Right atrium auricular region (tissue), 2 donors: ENCODE measurements at places on chromosomes 11 and 22. TPM values are rescaled to one million over a fixed set of nuclear protein-coding genes. Genes with fewer than 3 reads are reported as not detected.

Gene C11orf65
- 2.7 TPM for total RNA-seq

Gene APOL5
- total RNA-seq = not detected

Gene PRG3
- not detected for total RNA-seq

Gene MYEOV
- total RNA-seq = 0.12 TPM

Gene E2F8
- 2.2 TPM for total RNA-seq

Gene RFPL1
- not detected for total RNA-seq

DNA sequence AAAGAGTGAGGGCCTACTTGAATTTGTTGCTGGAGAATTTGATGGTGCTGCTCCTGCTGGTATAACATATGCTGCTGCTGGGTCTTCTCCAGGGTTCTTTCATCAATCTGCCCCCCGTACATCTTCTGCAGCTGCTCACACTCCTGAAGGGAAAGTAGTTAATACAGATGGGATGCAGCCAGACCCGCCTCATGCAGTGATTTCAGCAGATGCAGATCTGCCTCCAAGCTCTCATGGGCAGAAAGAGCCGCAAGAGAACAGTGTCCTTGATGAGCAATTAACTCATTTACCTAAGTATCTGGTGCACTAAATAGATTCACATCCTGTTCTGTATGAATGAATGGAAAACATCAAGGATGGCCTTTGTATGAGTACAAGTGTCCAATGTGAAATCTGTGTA is 24.8 kb upstream of the APOA1 start:
- DNase-seq = no peak

DNA sequence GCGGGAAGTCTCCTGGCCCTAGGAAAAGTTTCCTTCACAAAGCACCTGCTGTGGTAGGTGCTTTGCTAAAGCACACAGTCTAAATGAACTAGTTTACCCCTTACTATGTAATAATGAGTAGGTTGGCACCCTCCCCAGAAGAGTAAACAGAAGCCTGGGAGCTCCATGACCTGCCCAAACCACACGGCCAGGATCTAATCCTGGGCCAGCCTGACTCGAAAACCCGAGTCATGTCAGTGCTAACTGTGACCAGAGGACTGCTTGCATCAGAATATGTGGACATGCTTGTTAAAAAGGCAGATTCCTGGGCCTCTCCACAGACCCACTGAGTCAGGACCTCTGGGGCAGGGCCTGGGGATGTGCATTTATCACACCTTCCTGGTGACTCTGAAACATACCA is 67.7 kb downstream of the PANX1 start:
- DNase-seq = no peak

DNA sequence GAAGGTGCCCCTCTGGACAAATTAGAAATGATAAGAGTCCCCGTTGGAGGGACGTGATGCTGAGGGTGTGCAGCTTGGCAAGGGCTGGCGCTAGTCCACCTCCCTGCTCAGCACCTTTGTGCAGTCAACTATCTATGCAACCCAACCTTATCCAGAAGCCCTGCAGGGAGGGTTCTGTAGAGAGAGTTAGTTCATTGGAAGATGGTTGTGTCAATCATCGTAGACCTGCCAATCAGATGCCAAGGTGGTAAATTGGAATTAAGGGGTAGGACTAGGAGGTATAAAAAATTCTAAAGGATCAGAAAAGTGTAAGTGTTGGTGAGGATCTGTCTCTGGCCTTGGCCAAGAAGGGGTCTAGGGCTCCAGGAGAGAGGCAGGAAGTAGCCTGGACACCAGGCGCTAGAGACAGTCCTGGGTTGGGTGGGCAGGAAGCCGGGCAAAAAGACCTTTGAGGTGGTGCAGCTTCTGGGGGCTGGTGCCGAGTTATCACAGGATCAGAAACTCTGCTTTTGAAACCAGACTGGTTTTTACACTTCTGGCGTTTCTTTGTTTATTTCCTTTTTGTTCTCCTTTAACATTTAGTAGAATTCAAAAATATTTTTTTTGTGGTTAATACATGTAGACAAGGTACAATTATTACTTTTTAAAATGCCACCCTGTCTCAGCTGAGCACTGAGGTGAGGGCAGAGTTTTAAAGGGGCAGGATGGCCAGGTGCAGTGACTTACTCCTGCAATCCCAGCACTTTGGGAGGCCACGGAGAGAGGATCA is 1.6 kb downstream of the C1QTNF6 start:
- DNase-seq = no peak

DNA sequence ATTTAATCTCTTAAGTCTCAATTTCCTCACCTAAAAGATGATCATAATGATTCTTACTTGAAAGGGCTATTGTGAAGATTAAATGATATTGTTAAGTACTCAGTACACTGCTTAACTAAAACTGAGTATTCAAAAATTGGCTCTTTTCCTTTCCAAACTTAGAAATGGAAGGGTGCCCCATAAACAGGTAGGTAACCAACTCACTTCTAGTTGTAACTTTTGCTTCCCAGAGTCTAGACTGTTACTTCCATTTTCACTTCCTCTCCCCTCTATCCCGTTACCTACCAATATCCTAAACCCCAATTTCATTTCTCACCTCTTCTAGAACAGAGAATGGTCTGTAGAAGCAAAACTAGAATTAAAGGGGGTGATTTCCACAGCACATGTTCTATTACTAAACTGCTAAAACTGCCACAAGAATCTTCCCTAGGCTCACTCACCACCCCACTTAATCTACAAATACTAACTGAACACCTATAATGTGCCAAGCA is 50.0 kb downstream of the RRAS2 start:
- DNase-seq = no peak

GRCh38 chr11:134120143-134120850 is 51.4 kb downstream of the JAM3 start:
- peak; percentile 71 for DNase-seq

GRCh38 chr11:23976426-23976825 is 520.4 kb upstream of the LUZP2 start:
- DNase-seq = no peak

DNA sequence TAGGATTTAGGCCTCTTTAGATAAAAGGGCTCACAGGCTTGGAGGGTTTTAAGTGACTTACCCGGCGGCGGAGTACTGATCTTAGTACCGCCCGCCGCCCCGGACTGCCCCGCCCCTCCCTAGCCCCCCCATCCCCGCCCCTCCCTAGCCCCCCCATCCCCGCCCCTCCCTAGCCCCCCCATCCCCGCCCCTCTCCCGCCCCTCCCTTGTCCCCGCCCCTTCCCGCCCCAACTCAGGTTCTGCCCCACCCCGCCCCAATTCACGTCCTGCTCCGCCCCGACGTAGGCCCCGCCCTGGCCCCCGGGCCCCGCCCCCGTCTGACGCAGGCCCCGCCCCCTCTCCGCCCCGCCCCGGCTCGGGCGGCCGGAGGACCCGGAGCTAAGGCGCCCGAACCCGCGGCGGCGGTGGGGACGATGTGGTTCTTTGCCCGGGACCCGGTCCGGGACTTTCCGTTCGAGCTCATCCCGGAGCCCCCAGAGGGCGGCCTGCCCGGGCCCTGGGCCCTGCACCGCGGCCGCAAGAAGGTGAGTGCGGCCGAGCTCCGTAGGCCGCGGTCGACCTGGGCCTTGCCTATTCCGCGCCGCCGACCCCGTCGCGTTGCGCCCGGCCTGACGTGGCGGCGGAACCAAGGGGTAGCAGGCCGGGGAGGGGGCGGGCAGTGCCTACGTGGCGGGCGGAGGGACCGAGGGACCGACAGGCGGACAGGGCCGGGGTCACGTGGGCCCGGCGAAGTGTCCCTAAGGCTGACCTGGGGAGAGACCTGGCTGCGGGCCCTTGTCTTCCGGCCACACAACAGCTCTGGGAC is at the start of gene SCYL1:
TSS of gene SCYL1 (plus strand) at position 343 of the 805 bp plus-strand sequence. CDS start at position 414, 71 bp downstream.
- peak; percentile 79 for DNase-seq

DNA sequence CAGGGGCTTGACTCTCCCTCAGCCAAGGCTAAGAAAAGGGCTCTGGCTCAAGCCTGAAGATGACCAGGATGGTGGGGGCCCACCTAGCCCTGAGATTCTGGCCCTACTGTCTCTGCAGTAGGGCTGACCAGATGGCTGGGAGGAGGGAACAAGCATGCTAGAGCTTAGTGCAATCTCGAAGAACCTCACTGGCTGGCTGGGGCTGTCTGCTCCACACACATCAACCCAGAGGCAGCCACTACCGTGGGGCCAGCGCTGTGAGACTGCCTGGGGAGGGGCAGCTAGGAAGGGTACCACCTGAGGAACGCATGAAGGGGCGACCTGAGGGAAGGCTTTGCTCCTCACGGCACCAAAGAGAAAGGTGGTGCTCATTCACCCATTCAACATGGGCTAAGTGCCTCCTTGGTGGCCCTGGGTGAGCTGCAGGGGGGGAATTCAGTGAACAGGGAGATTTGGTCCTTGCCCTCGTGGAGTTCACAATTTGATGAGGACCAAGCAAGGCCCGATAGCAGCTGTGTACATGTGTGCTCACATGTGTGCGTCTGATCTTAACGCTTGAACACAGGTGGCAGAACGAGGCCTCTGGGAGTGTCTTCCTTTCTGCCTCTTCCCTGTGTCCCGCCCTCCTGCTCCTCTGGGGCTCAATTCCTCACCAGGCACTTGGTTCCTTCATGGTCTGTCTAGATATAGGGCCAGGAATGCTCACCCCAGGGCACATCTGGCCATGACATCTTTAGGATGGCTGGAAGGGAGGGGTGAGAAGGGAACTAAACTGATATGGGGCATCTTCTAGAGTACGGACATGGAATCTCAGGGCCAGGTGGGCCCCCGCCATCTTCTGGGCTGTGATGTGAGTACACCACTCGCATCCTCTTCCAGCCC is 102.3 kb upstream of the PITPNB start:
- DNase-seq = peak; percentile 50

GRCh38 chr11:87355596-87355995 is 317.9 kb downstream of the TMEM135 start:
- DNase-seq = no peak

- no peak for DNase-seq
Measured at GRCh38 chr11:71977743-71978418, 20.8 kb upstream of the IL18BP start.

DNA sequence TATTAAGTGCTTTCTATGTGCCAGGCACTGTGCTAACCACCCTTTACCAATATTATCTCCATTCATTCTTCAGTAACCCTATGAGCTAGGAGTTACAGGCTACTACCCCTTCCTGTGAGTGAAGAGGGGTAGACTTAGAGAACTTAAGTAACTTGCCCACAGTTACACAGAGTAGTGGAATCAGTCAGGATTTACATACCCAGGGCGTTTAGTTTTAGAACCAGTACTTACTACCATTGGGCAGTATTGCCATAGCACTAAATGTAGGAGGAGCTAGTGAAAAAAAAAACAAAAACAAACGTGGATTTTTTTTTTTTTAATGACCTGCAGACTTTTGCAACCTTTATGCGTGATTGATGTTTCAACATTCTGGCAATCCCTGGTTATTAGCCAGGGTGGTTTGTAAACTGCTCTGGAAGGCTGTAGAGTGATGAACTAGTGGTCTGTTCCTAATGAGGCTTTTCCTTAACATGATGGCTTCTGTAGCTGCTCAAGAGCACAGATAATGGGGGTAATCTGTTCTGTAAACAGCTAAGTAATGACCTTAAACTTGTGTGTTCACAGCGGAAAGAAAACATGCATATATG is 11.4 kb downstream of the TBCEL start:
- DNase-seq = no peak

DNA sequence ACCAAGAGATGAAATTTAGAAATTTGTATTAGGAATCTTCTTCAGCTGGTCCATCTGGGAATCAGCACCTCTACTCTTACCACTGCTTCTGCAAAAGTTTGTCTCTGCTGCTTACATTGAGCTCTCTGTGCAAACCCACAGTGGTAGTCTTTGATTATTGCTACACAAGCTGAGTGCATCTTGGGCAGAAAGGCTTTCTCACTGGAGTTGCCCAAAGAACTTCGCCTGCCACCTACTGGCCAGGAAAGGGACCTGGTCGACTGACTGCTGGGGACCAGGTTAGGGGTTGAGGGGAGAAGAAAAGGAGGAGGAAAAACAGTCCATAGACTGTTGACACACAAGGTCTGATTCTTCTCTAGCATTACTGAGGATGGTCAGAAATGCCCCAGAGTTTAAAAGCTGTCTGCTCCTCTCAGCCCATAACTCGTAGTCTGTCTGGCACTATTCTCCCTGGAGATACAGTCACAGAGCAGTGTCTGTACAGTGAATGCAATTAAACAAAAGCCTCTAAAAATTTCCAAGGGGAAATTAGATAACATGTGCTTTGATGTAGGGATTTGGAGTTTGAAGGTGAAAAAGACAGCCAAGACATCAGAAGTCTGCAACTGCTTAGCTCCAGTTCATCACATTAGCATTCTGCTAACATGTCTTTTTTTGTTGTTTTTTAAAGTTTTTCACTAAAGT is 215.0 kb upstream of the CTSC start:
- DNase-seq = no peak

DNA sequence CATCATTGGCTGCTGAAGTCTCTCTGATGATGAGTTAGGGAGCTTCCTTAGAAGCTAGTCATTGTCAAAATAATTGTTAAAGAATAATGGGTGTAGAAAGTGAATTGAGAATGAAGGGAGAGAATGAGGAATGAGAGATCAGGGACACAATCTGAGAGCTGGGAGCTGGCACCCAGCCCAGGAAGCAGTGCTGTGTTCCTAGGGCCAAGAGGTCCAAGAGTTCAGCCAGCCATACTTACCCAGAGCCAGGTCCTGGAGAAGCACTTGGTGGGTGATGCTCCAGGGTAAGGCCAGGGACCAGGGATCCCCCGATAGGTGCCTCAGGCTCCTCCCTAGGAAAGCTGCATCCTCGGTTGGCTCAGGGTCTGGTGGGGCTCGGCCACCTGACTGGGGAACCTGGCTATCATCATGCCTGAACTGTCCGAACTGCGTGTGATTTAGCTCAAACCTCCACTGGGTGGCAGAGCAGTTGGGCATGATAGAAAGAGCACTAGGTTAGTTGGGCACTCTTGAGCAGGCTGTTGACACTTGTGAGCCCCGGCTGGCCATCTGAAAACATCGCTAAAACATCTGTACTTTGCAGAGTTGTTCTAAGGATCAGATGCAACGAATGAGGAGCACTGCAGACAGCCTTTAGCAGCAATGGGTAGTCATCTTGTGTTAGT is 123.9 kb upstream of the NCAM1 start:
- no peak for DNase-seq

- DNase-seq = no peak
Measured at GRCh38 chr11:133501643-133502539, 30.4 kb downstream of the OPCML start.

DNA sequence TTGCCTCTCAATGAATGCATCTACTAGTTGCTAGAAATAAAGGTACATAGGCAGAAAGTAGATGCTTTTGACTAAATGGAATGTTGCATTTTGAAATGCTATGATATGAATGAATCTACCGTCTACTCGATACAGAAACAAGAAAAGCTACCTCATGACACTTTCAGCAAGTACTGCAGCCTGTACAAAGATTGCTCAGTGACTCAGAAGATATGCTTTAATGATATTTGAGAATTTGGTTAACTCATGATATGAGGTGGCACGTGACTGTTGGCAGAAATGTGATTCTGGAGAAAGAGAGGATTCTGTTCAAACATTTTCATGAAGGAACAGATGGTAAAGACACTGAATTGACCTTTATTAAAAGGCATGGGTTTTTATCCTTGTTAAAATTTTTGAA is 76.0 kb downstream of the HSD17B12 start:
- no peak for DNase-seq

- peak; percentile 87 for DNase-seq
Measured at GRCh38 chr11:777288-778255, at the start of gene GATD1. GATD1 (minus strand) TSS chr11:777487; CDS start chr11:777462, 25 bp downstream.

GRCh38 chr11:95925011-95925410 is 1.1 kb upstream of the MTMR2 start:
- no peak for DNase-seq
